ENCODE measurements at places on chromosomes 3 and 15. TPM values are rescaled to one million over a fixed set of nuclear protein-coding genes. Genes with fewer than 3 reads are reported as not detected.

- DNase-seq, result no peak
Measured at GRCh38 chr3:186525369-186526255, 18.6 kb downstream of the CRYGS start.

DNA sequence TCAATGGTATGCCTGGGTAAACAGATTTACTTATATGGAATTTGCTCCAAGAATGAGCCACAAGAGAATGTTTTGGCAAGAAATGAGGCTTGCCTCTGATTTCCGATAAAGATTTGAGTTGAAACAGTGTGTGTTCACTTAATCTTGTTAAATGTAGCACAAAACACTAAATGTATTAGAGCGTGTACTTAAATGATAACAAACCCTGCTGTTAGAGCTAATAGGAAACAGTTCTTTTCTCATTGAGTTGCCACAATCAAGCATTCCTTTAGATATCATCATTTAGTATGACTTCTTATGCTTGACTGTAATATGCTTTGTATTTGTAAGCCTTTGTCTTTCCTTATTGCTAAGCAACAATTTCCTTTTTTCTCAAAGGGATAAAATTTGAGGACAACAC is 353.6 kb upstream of the ZNF717 start:
- DNase-seq, result no peak

- DNase-seq, result no peak
Measured at GRCh38 chr15:90188914-90189748, 12.0 kb upstream of the SEMA4B start.

GRCh38 chr3:72290859-72291638 is 506.1 kb upstream of the PROK2 start:
- DNase-seq, result no peak

DNA sequence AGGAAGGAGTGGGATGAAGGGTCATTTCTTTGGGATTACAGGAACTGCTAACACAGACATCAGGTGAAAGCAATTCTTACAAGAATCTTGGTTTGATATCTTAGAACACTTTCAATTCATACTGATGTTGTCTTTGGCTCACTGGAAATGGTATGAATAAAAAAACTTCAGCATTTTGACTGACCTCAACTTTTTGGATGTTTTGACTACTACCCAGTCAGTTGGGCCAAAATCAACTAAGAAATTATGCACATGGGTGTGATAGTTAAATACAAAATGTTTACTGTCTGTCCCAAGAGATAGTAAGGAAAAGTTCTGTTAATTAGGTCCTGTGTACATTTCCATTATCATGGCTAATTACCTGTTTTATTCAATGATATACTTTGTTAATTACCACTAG is 165.5 kb upstream of the LRIG1 start:
- DNase-seq, result no peak

DNA sequence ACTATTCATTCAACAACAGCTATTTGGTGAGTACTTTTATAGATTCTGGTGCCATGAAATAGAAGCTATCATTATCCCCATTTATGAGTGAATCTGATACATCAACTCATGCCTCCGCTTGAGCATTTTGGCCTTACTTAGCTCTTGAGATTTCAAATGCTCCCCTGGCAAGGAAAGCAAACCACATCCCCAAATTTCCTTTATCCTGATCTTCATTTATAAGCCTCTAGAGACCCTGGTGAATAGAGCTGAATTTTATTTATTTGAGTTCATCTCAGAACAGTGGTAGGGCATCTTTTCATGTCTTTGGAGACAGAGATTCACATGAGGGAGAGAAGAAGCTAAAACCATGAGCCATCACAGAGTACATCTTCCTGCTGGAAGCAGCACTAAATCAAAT is 317.2 kb downstream of the SLC9A9 start:
- DNase-seq, result no peak

The NEK11 gene
- polyA plus RNA-seq, result 6.2 TPM

Data from hindlimb muscle (tissue), 1 donor.